ENCODE measurements at places on chromosomes 5 and 9. TPM values are rescaled to one million over a fixed set of nuclear protein-coding genes. Genes with fewer than 3 reads are reported as not detected.
A peak's percentile ranks its signal among the peaks of the same experiment; 100 is the strongest.

DNA sequence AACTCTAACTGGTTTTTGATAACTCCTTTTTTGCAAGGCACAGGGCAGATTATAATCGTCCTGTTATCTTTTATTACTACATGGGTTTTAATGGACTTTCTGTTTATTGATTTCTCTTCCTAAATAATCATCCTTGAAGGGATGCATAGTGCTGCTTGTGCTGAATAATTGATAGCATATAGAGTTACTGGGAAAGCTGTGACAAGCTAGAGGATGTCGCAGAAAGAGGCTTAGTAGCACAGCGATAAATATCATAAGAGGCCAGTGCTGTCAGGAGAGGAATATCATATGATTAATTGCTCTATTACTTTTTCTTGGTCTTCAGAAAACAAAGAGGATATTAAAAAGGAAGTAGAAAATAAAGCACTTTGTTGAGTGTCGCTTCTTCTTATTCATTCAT lies 1007.1 kb upstream of the ACO1 start:
- no peaks in the 10 kb centered on the region for H3K4me1 ChIP-seq
- H3K36me3 ChIP-seq, result no peaks in the 10 kb centered on the region
- H3K27me3 ChIP-seq, result no peaks in the 10 kb centered on the region
- no peak overlapping the region for H3K27ac ChIP-seq
- no peak for DNase-seq

GRCh38 chr5:31393126-31393525 lies 138.8 kb downstream of the DROSHA start:
- no peaks in the 10 kb centered on the region for H3K4me1 ChIP-seq
- no peaks in the 10 kb centered on the region for H3K27me3 ChIP-seq
- no peak overlapping the region for H3K27ac ChIP-seq
- peak; percentile 6 for DNase-seq
- no peaks in the 10 kb centered on the region for H3K36me3 ChIP-seq
- no peak overlapping the region for H3K4me3 ChIP-seq

- H3K36me3 ChIP-seq, result no peaks in the 10 kb centered on the region
- H3K4me1 ChIP-seq, result no peaks in the 10 kb centered on the region
- DNase-seq, result peak; percentile 5
- no peak within 1 kb of the TSS for H3K4me3 ChIP-seq
Observed at GRCh38 chr9:19788614-19789271, at the start of gene SLC24A2. Gene SLC24A2, minus strand, starts transcription at chr9:19789037.

GRCh38 chr9:73081979-73082657 lies 69.5 kb upstream of the ANXA1 start:
- no peak for DNase-seq
- H3K27me3 ChIP-seq, result peaks cover 3% of the 10 kb centered on the region
- H3K36me3 ChIP-seq, result no peaks in the 10 kb centered on the region
- H3K27ac ChIP-seq, result no peak overlapping the region
- H3K4me3 ChIP-seq, result no peak overlapping the region
- H3K4me1 ChIP-seq, result no peaks in the 10 kb centered on the region

DNA sequence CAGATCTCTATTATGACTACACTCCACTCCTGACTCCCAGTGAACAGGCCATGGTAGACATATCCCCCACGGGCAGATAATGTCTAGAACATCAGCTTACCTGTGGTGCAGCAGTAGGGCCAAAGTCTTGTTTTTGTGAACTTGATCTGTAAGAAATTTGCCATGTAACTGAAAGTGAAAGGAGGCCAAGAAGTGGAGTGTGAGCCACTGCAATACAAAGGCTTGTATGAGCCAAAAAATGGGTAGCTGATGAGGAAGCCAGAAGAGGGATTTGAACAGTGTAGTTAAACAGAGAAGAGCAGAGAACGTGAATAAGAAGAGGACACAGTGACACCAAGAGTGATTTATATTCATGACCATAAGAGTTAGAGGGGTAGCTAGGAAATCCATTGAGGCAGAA lies 361.7 kb downstream of the DMRT2 start:
- H3K36me3 ChIP-seq, result no peaks in the 10 kb centered on the region
- H3K4me3 ChIP-seq, result no peak overlapping the region
- H3K27ac ChIP-seq, result no peak overlapping the region
- H3K4me1 ChIP-seq, result no peaks in the 10 kb centered on the region

GRCh38 chr5:14238272-14238671 lies 95.1 kb downstream of the TRIO start:
- peaks cover 6% of the 10 kb centered on the region for H3K27me3 ChIP-seq
- no peak for DNase-seq
- H3K4me3 ChIP-seq, result no peak overlapping the region

DNA sequence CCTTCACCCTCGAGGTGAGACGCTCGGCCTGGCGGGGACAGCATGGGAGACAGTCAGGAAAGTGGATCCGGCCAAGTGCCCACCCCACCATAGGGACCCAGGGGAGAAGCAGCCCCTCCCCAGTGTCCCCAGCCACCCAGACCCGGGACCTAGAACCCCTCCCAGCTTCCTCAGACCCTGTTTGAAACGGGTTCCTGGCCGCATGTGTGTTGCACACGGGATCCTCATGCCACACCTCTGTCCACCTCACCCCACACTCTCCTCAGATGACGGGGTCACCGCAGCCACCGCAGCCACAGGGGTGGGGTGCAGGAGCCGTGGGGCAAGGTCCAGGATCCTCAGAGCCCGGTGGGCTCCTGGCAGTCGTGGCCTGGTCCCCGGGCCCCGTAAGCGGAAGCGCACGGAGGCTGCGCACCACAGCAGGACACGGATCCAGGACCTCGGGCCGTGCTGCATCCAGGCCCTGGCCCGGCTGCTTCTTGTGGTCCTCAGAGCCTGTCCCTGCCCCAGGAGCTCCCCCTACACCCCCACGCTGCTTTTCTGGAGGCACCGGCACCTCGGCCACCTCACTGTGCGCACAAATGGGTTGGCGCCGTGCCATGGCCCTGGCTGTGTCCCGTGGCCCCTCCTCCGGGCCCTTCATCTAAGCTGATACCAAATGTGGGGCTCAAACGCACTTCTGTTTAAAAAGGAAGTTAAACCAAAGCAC lies 15.3 kb downstream of the TERT start:
- H3K27ac ChIP-seq, result no peak overlapping the region
- peaks cover 12% of the 10 kb centered on the region for H3K36me3 ChIP-seq
- no peaks in the 10 kb centered on the region for H3K4me1 ChIP-seq
- DNase-seq, result peak; percentile 2
- H3K27me3 ChIP-seq, result no peaks in the 10 kb centered on the region

- H3K4me1 ChIP-seq, result peaks cover 17% of the 10 kb centered on the region
- no peak overlapping the region for H3K27ac ChIP-seq
- no peak overlapping the region for H3K4me3 ChIP-seq
- H3K36me3 ChIP-seq, result no peaks in the 10 kb centered on the region
- no peaks in the 10 kb centered on the region for H3K27me3 ChIP-seq
- peak; percentile 68 for DNase-seq
Observed at GRCh38 chr9:135992486-135993408, 31.6 kb upstream of the UBAC1 start.

GRCh38 chr5:157130925-157131324 lies 11.7 kb downstream of the MED7 start:
- no peaks in the 10 kb centered on the region for H3K36me3 ChIP-seq
- no peak overlapping the region for H3K27ac ChIP-seq
- H3K4me1 ChIP-seq, result peaks cover 26% of the 10 kb centered on the region

GRCh38 chr5:74643111-74643562 lies 2.6 kb upstream of the ENC1 start:
- peaks cover 28% of the 10 kb centered on the region for H3K4me1 ChIP-seq
- H3K36me3 ChIP-seq, result no peaks in the 10 kb centered on the region
- no peak overlapping the region for H3K27ac ChIP-seq
- no peak overlapping the region for H3K4me3 ChIP-seq
- peaks cover 9% of the 10 kb centered on the region for H3K27me3 ChIP-seq

GRCh38 chr9:72627956-72628540 lies 106.6 kb downstream of the TMC1 start:
- no peak overlapping the region for H3K4me3 ChIP-seq
- DNase-seq, result no peak
- H3K27ac ChIP-seq, result no peak overlapping the region
- H3K36me3 ChIP-seq, result no peaks in the 10 kb centered on the region

- no peak for DNase-seq
- peaks cover 31% of the 10 kb centered on the region for H3K27me3 ChIP-seq
- H3K27ac ChIP-seq, result no peak overlapping the region
- no peak overlapping the region for H3K4me3 ChIP-seq
- H3K4me1 ChIP-seq, result peaks cover 8% of the 10 kb centered on the region
Observed at GRCh38 chr9:100474924-100475276, 2.0 kb downstream of the TMEFF1 start.

- DNase-seq, result no peak
- H3K27me3 ChIP-seq, result no peaks in the 10 kb centered on the region
- H3K27ac ChIP-seq, result no peak overlapping the region
- H3K4me3 ChIP-seq, result no peak overlapping the region
Observed at GRCh38 chr9:136516191-136516654, 29.6 kb downstream of the NOTCH1 start.

ZNF462 gene
- total RNA-seq, result 0.42 TPM

COL15A1 gene
- not detected for total RNA-seq

LHX6 gene
- total RNA-seq, result not detected

TAF11L13 gene
- total RNA-seq, result not detected

ARID3C gene
- 0.76 TPM for total RNA-seq

Measured in activated CD4-positive, alpha-beta T cell treated with anti-CD3 and anti-CD28 coated beads for 36 hours (primary cell).